ENCODE measurements at places on chromosomes 5 and 9.

DNA sequence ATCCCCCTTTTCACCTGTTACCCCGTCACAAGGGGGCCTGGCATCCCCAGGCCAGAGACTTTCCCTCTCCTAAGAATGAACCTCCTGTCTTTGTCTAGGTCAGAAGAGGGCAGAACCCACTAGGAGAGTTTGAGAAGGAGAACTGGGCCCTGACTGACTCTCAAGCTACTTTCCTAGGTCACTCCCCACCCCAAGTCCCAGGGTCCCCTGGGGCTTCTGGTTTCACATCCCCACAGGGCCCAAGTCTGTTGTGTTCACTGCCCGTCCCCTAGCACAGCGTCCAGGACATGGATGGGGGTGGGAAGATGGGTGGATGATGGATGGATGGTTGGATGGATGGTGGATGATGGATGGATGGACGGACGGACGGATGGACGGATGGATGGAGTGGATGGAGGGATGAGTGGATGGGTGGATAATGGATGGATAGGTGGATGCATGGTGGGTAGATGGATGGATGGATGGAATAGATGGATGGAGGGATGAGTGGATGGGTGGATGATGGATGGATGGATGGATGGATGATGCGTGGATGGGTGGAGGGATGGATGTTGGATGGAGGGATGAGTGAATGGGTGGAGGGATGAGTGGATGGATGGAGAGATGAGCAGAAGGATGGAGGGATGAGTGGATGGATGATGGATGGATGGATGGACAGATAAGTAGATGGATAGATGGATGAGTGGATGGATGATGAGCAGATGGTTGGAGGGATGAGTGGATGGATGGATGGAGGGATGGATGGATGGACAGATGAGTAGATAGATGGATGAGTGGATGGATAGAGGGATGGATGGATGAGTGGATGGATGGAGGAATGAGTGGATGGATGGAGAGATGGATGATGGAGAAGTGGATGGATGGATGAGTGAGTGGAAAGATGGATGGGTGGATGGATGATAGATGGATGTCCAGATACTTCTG is 50.6 kb downstream of the KCNT1 start:
- no peak for DNase-seq

GRCh38 chr5:133478199-133478985 is 133.9 kb downstream of the FSTL4 start:
- no peak for DNase-seq

GRCh38 chr5:124153588-124153987 is 592.9 kb downstream of the ZNF608 start:
- no peak for DNase-seq

DNA sequence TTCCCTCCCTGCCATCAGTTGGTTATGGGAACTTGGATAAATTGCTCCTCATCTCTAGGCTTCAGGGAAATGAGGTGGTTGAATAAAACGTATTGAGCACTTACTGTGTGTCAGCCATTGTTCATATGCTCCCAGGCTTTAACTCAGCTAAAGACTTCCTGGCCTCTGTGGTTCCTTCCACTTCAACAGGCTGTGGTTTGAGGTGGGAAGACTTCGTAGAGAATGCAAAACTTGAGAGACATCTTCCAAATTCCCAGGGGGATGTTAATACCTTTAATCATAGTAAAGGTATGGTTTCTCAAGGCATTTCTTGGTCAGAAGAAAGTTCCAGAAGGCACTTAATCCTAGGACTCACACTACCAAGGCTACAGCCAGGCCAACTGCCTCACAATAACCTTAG is 1.5 kb upstream of the GPX3 start:
- DNase-seq, result no peak

DNA sequence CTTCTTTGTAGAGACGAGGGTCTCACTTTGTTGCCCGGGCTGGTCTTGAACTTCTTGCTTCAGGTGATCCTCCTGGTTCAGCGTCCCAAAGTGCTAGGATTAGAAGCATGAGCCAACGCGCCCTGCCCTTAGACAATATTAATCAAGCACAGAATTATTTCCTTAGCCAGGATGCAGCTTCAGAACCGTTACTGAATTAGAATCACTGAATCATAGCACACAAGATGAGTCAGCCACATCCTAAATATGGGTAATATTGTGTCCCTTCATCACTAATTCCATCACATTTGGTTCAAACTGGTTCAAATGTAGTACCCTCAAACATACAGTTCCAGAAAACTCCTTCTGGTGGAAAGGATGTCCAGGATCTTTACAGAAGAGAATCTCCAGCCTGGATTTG is 82.7 kb downstream of the BNC2 start:
- DNase-seq, result no peak

GRCh38 chr9:12816656-12817101 is 41.9 kb downstream of the LURAP1L start:
- no peak for DNase-seq

- DNase-seq, result no peak
These were observed 164.7 kb downstream of the YTHDC2 start for GRCh38 chr5:113678202-113678601.

DNA sequence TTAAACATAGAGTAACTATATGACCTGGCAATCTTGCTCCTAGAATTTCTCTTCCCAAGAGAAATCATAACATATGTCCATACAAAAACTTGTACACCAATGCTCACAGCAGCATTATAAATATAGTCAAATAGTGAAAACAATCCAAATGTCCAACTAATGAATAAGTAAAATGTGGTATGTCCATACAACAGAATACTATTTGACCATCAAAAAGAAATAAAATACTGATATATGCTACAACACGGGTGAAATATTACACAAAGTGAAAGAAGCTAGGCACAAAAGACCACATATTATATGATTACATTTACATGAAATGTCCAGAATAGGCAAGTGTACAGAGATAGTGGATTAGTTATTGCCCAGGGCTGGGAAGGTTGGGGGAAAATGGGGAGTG is 41.4 kb downstream of the PSMB7 start:
- no peak for DNase-seq

GRCh38 chr9:68497629-68498028 is 43.1 kb downstream of the TMEM252 start:
- no peak for DNase-seq

DNA sequence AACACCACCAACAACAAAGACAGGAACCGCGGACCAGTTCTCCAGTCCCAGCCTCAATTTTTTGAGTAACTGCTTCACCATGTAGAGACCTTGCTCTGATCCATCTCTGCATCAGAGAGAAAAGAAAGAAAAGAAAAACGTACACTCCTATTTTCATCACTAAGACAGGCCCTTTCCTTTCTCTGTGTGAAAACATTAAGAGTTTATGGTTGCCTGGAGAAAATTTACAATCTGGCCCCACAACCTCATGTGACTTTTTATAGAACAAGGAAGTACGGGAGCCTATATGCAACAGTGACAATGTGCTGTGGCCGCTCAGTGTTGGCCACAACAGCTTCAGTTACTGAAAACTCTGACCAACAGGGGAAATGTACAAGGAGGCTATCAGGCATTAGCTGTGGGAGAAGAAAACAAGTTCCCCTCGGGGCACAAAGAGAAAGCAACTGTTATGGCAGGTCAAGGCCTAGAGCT is 272.9 kb upstream of the PTGER4 start:
- no peak for DNase-seq

- DNase-seq, result peak; percentile 38
These were observed at the start of gene GCNT4 for GRCh38 chr5:75052192-75053053. Gene GCNT4, minus strand, starts transcription at chr5:75052558. Its CDS starts 22,521 bp downstream, at chr5:75030037.

GRCh38 chr9:105333811-105334210 is 89.4 kb downstream of the SLC44A1 start:
- DNase-seq, result no peak

DNA sequence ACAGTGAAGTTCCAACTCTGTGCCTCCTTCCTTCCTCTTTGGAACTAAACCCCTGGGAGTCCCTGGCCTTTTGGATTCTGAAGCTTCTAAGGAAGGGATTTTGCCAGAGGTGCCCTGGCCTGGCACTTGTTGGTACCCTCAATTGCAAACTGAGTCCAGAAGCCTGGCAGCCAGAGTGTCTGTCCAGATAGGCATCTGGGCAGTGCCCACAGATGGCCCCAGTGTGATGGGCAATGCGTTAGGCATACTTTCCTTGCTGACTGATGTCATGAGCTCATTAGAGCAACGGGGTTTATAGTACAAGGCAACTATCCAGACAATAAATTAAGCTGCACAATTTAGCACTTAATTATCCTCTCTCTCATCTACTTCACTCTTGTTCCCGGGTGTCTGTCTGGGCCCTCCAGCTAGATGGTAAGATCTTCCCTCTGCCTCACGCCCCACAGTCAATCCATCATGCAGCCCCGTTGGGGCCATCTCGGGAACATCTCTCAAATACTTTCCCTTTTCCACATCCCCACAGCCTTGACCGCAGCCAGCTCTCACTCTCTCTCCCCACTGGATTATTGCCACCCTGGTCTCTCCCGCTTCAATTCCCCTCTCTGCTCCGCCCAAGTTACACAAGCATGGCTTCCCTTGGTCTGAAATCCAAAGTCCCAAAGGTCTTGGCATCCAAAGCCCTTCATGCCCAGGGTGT is 157.5 kb upstream of the SMIM23 start:
- DNase-seq, result no peak

DNA sequence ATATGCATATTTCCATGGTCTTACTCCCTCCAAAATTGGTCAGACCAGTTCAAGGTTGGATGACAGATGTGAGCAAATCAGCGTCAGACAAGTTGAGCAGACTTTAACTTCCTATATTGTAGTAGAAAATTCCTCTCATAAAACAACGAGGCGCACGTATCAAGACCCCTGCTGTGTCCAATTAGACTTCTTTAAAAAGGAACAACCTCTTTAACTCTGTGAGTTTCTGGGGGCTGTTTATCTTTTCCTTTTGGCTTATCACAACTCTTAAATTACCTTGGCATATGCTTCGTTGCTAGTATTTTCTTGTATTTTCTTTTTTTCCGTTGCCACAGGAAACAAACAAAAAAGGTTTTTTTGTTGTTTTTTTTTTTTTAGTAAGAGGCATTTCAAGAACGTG is 398.2 kb upstream of the WWC1 start:
- DNase-seq, result no peak

- DNase-seq, result peak; percentile 77
These were observed 59.1 kb downstream of the ABCA1 start for GRCh38 chr9:104868687-104869404.
